ENCODE measurements at places on chromosomes 4 and X. TPM values are rescaled to one million over a fixed set of nuclear protein-coding genes. Genes with fewer than 3 reads are reported as not detected.

- H3K4me1 ChIP-seq, result no peaks in the 10 kb centered on the region
- H3K36me3 ChIP-seq, result no peaks in the 10 kb centered on the region
- H3K27me3 ChIP-seq, result no peaks in the 10 kb centered on the region
- no peak overlapping the region for H3K4me3 ChIP-seq
Observed at GRCh38 chr4:48255072-48255958, 14.3 kb downstream of the TEC start.

GRCh38 chrX:132482632-132483031, 6.2 kb downstream of the MBNL3 start:
- no peak overlapping the region for H3K4me3 ChIP-seq
- DNase-seq, result no peak
- H3K36me3 ChIP-seq, result no peaks in the 10 kb centered on the region
- no peaks in the 10 kb centered on the region for H3K4me1 ChIP-seq
- H3K27ac ChIP-seq, result no peak overlapping the region

DNA sequence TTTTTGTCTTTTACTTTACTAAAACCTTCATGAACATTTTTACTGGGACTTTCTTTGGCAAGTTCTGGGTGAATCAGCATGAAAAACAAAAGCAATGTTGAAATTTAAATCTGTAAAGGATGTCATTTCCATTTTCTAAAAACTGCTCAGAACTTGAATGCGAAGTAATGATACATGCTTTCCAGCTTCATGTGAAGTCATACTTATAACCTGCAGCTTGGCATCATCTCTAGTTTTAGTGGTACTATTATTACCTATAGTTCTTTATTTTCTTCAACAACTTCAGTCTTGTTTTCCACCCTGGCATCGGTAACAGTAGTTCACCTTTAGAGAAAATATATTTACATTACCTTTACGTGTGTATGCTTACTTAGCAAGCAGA, 421.4 kb upstream of the DIPK2B start:
- no peak for DNase-seq
- H3K4me3 ChIP-seq, result no peak overlapping the region
- no peak overlapping the region for H3K27ac ChIP-seq
- H3K36me3 ChIP-seq, result no peaks in the 10 kb centered on the region
- no peaks in the 10 kb centered on the region for H3K27me3 ChIP-seq
- no peaks in the 10 kb centered on the region for H3K4me1 ChIP-seq

GRCh38 chr4:135282676-135283075, 1081.1 kb upstream of the PABPC4L start:
- no peak overlapping the region for H3K27ac ChIP-seq
- DNase-seq, result no peak
- H3K27me3 ChIP-seq, result no peaks in the 10 kb centered on the region
- H3K4me3 ChIP-seq, result no peak overlapping the region
- H3K36me3 ChIP-seq, result no peaks in the 10 kb centered on the region

DNA sequence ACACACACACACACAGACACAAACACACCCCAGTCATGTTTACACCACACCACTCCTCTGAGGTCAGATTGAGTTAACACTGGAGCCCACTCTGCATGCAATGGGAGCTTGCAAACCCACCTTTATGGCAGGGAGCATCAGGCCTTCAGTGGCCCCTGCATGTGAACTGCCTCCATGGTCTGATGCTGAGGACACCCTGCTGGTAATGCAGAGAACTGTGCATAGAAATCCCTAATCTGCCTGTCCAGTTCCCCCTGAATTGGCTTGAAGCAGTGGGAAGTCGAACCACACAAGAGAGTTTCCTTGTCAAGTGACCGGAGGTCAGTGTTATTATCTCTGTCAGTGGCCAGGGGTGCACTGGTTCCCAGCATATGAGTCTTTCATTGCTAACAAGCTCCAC, 59.8 kb downstream of the ANOS1 start:
- H3K27me3 ChIP-seq, result no peaks in the 10 kb centered on the region
- H3K27ac ChIP-seq, result no peak overlapping the region
- H3K4me3 ChIP-seq, result no peak overlapping the region
- no peaks in the 10 kb centered on the region for H3K4me1 ChIP-seq

- no peaks in the 10 kb centered on the region for H3K27me3 ChIP-seq
- DNase-seq, result no peak
- H3K4me3 ChIP-seq, result no peak overlapping the region
- H3K36me3 ChIP-seq, result no peaks in the 10 kb centered on the region
Observed at GRCh38 chr4:30005995-30006394, 714.2 kb upstream of the PCDH7 start.

DNA sequence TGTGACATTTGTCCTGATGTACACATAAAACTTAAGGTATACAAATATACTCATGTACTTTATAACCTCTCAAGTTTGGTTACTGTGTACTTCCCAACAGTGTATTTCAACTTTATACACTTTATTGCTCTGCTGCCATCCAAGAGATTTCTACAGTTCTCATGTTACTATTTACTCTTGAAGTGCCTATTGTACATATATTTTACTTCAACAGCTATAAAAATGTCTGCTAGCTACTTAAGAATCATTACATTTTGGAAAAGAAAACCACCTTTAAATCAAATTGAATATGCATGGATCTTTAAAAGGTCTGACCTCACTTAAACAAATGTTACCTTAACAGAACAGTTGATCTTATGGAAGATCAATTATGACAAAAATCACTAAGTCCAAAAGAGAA, 1056.4 kb downstream of the ADGRL3 start:
- no peaks in the 10 kb centered on the region for H3K27me3 ChIP-seq
- H3K4me3 ChIP-seq, result no peak overlapping the region
- H3K36me3 ChIP-seq, result no peaks in the 10 kb centered on the region

GRCh38 chr4:122830426-122831095, 3.9 kb downstream of the FGF2 start:
- peak; percentile 44 for DNase-seq
- no peak overlapping the region for H3K27ac ChIP-seq
- peaks cover 11% of the 10 kb centered on the region for H3K4me1 ChIP-seq
- no peaks in the 10 kb centered on the region for H3K27me3 ChIP-seq
- no peak overlapping the region for H3K4me3 ChIP-seq
- H3K36me3 ChIP-seq, result no peaks in the 10 kb centered on the region

- H3K4me3 ChIP-seq, result no peak overlapping the region
- no peaks in the 10 kb centered on the region for H3K4me1 ChIP-seq
- H3K36me3 ChIP-seq, result no peaks in the 10 kb centered on the region
- no peak overlapping the region for H3K27ac ChIP-seq
- H3K27me3 ChIP-seq, result no peaks in the 10 kb centered on the region
Observed at GRCh38 chr4:126262665-126263064, 947.9 kb downstream of the FAT4 start.

GRCh38 chr4:48033825-48034413, 17.3 kb downstream of the NIPAL1 start:
- DNase-seq, result no peak
- H3K36me3 ChIP-seq, result no peaks in the 10 kb centered on the region
- H3K4me1 ChIP-seq, result peaks cover 2% of the 10 kb centered on the region
- no peaks in the 10 kb centered on the region for H3K27me3 ChIP-seq

GRCh38 chrX:119880552-119881437, 9.2 kb downstream of the NDUFA1 start:
- no peak overlapping the region for H3K27ac ChIP-seq
- DNase-seq, result no peak
- H3K4me1 ChIP-seq, result no peaks in the 10 kb centered on the region
- no peaks in the 10 kb centered on the region for H3K27me3 ChIP-seq

GRCh38 chrX:110667706-110668105, 127.9 kb downstream of the CHRDL1 start:
- no peak overlapping the region for H3K27ac ChIP-seq
- H3K27me3 ChIP-seq, result peaks cover 4% of the 10 kb centered on the region
- no peak for DNase-seq
- H3K4me1 ChIP-seq, result no peaks in the 10 kb centered on the region

DNA sequence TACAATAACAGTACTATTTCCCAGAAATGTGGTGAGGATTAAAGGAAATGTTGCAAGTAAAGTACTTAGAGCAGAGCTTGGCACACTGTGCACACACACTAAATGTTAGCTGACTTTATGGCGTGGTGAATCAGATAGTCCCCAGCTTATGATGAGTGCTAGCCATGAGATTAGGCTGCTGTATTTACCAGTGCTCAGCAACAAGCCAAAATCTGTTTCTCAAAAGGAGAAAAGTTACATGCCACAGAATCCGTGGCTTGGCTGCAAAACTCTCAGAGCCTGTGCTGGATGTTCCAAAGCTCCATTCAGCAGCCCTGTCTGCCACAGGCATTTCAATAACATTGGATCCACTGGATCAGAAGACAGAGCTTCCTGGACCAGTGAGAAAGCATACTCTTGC, 12.8 kb upstream of the STBD1 start:
- H3K4me1 ChIP-seq, result no peaks in the 10 kb centered on the region
- H3K27ac ChIP-seq, result no peak overlapping the region
- no peaks in the 10 kb centered on the region for H3K36me3 ChIP-seq
- H3K4me3 ChIP-seq, result no peak overlapping the region
- no peaks in the 10 kb centered on the region for H3K27me3 ChIP-seq

- H3K27me3 ChIP-seq, result no peaks in the 10 kb centered on the region
- DNase-seq, result no peak
- no peaks in the 10 kb centered on the region for H3K36me3 ChIP-seq
- peak overlapping the region; percentile 17 for H3K27ac ChIP-seq
Observed at GRCh38 chrX:133859860-133860259, 125.5 kb downstream of the GPC3 start.

GRCh38 chr4:42747971-42748370, 91.1 kb upstream of the ATP8A1 start:
- no peak overlapping the region for H3K4me3 ChIP-seq
- H3K36me3 ChIP-seq, result no peaks in the 10 kb centered on the region
- H3K27me3 ChIP-seq, result no peaks in the 10 kb centered on the region
- no peak for DNase-seq

DNA sequence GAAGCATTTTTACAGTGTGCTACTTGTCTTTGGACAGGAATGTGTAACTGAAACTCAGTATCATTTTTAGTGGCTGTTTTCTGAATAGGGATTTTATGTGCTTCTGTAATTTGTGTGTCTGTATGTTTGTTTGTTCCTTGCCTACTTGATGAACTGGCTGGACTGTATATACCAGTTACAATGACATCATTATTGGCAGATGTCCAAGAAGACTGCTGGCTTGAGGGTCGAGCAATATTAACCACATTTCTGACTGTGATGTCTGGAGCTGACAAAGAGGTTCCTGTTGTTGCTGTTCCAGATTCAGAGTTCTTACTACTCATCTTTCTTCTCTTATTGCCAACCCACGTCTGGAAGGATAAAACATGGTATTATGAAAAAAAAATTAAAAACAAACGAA, 33.0 kb downstream of the HDX start:
- H3K4me3 ChIP-seq, result no peak overlapping the region
- DNase-seq, result no peak
- no peaks in the 10 kb centered on the region for H3K4me1 ChIP-seq
- no peaks in the 10 kb centered on the region for H3K36me3 ChIP-seq
- no peak overlapping the region for H3K27ac ChIP-seq

GRCh38 chrX:10769696-10770619, 149.6 kb upstream of the MID1 start:
- H3K4me1 ChIP-seq, result no peaks in the 10 kb centered on the region
- H3K36me3 ChIP-seq, result no peaks in the 10 kb centered on the region
- no peaks in the 10 kb centered on the region for H3K27me3 ChIP-seq
- no peak overlapping the region for H3K27ac ChIP-seq
- DNase-seq, result no peak

GRCh38 chrX:17597836-17598439, 139.4 kb upstream of the SCML1 start:
- H3K36me3 ChIP-seq, result no peaks in the 10 kb centered on the region
- peak; percentile 91 for DNase-seq
- H3K27me3 ChIP-seq, result no peaks in the 10 kb centered on the region
- no peak overlapping the region for H3K4me3 ChIP-seq
- peaks cover 4% of the 10 kb centered on the region for H3K4me1 ChIP-seq

DNA sequence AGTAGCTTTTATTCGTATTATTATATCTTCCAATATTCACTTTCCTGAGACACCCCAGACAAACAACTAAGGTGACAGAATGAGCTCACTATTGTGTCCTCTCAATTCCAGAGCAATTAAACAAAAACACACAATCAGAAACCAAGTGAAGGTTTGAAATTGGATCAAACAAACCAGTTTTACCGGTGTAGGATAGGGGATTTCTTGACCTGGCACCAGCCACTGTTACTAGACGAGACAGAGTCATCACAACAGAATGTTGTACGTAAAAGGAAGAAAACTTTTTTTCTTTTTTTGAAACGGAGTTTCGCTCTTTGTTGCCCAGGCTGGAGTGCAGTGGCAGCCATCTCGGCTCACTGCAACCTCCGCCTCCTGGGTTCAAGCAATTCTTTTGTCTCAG, 43.7 kb downstream of the LDOC1 start:
- H3K27me3 ChIP-seq, result no peaks in the 10 kb centered on the region
- no peak overlapping the region for H3K4me3 ChIP-seq
- H3K4me1 ChIP-seq, result no peaks in the 10 kb centered on the region
- no peaks in the 10 kb centered on the region for H3K36me3 ChIP-seq
- H3K27ac ChIP-seq, result no peak overlapping the region

GRCh38 chr4:38856524-38857337, at the start of gene TLR6:
TLR6 (minus strand) TSS chr4:38856817; CDS start chr4:38829473, 27,344 bp downstream.
- no peaks in the 10 kb centered on the region for H3K36me3 ChIP-seq
- no peaks in the 10 kb centered on the region for H3K27me3 ChIP-seq
- no peaks in the 10 kb centered on the region for H3K4me1 ChIP-seq
- H3K27ac ChIP-seq, result peak within 1 kb of the TSS; percentile 40
- H3K4me3 ChIP-seq, result no peak within 1 kb of the TSS
- no peak for DNase-seq

- H3K27me3 ChIP-seq, result no peaks in the 10 kb centered on the region
Observed at GRCh38 chr4:72606751-72607150, 37.7 kb upstream of the ADAMTS3 start.

DNA sequence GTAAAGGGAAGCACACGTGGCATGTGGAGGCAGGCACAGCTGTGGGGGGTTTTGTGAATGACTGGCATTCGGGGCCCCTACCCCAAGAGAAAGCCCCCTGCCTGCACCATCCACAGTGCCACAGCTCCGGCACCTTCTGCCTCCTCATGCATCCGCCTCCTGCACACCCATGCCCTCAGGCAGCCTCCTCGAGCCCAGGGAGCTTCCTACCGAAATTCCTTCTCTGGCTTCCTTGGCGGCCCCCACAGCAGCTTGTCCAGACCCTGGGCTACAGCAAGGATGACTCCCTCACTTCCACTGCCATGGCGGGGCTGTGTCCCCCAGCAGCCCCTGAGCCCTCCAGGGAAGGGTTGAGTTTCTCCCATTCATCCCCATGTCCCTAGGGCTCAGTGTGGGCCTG, 99.9 kb downstream of the WFS1 start:
- no peaks in the 10 kb centered on the region for H3K27me3 ChIP-seq
- H3K36me3 ChIP-seq, result no peaks in the 10 kb centered on the region

DNA sequence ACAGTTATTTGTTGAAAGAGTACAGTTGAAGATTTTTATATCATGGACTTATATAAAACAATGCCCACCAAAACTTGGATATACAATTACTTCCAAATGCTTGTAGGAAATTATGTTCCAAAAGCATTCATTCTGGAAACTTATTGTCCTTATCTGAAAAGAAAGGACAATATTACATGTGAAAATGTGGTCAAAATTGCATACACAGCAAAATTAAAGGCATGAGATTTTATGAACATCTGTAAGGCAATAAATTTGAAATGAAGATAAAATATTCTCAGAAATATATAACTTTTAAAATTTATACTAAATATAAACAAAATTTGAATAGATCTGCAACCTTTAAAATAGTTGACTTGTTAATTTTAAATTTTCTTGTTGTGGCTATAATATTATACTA, 1173.8 kb downstream of the NLGN4X start:
- H3K27ac ChIP-seq, result no peak overlapping the region
- DNase-seq, result no peak
- H3K4me3 ChIP-seq, result no peak overlapping the region
- H3K36me3 ChIP-seq, result no peaks in the 10 kb centered on the region

Gene DAPP1
- total RNA-seq, result 6.4 TPM

Gene NMU
- total RNA-seq, result not detected

Gene CSAG2
- not detected for total RNA-seq

Gene DLG3
- total RNA-seq, result 22.4 TPM

Gene SPATA4
- total RNA-seq, result not detected

Gene CENPE
- total RNA-seq, result 1.3 TPM

Gene BEX1
- total RNA-seq, result 0.48 TPM

Gene HELT
- total RNA-seq, result not detected

All from aorta (tissue), 5 donors.